ENCODE measurements at places on chromosomes 1 and 21.

- DNase-seq = no peak
Observed at GRCh38 chr1:37704966-37705365, 12.7 kb downstream of the CDCA8 start.

- DNase-seq = no peak
Observed at GRCh38 chr1:173823781-173824314, 625 bp upstream of the DARS2 start.

DNA sequence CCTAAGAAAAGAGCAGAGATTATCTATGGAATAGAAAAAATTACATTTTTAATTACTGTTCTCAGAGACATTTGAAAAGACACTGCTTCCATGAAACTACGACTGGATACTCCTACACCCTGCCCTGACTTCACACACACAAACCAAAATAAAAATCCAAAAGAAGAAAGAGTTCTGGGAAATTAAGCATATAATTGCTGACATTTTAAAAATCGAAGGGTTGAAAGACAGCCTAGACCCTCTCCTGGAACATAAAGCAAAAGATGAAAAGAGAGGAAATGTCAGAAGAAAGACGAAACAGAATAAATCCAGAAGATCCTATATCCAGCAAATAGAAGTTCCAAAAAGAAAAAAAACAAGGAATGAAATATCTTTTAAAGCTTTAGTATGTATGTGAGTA lies 32.8 kb upstream of the EEIG2 start:
- DNase-seq = no peak

- peak; percentile 10 for DNase-seq
Observed at GRCh38 chr1:25799935-25800702, at the start of gene SELENON. TSS of gene SELENON (plus strand) at chr1:25800193. CDS start at chr1:25800231, 38 bp downstream.

- DNase-seq = no peak
Observed at GRCh38 chr1:200379940-200380588, 29.8 kb downstream of the ZNF281 start.

DNA sequence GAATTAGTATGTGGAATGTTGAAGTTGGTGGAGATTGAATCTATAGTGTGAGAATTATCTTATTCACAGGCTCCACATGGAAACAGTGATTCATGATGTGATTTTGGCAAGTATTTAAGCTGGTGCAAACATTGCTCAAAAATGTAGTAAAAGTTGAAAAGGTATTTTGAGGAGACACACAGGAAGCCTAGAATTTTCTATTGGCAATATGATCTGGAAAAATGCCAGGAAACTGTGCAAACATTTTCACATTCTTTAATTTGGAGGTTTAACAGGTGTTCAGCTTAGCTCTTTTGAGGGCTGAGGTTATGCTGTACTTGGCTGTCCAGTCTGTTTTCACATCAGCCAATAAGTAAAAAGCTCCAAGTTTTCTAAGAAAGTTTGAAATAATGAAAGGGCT lies 327.3 kb downstream of the RWDD3 start:
- DNase-seq = no peak

- DNase-seq = no peak
Observed at GRCh38 chr1:32392325-32392724, 1.9 kb downstream of the BSDC1 start.

DNA sequence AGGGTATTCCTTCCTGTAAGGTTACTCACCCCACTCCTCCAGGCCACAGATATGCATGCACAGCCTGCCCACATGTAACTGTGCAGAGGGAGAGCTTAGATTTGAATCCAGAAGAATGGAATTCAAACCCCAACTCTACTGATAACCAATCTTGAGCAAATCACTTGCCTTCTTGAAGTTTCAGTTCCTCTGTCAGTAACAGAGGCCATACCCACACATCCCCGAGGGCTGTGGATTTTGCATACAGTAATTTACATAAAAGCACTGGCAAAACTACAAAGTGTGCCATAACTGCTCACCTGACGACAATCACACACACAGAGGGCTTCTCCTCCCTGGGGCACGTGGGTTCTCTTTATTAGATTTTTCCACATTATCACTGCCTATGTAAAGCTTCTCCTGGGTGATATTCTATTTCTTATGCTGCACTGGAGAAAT lies 18.6 kb downstream of the CD247 start:
- no peak for DNase-seq

- no peak for DNase-seq
Observed at GRCh38 chr1:229076195-229076594, 194.7 kb upstream of the RAB4A start.

GRCh38 chr21:14988760-14989159 lies 76.0 kb downstream of the NRIP1 start:
- DNase-seq = no peak

DNA sequence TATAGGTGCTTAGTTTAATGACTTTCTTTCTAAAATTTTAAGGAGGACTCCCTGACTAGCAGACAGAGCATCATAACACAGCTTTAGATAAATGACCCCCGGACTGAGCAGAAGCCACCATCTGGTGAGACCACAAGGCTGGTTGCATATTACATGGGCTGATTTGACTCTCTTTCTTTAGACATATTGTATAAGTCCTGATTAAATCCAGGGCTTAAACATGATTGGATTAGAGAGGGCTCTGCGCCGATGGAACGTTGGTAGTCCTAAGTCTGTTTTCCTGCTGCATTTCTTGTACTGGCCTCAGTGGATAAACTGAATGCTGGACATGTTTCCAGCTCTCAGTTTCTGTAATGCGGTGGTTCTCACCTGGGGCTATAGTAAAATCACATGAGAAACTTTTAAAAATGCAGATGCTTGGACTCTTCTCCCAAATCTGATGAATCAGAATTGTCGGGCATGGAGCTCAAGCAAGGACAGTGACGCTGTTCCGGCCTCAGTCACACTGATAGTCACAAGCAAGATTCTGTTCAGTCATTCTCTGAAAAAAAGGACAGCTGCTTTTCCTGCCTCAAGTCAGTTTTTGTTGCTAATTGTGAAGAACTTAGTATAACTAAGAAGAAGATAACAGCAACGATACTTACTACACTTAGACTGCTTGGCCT lies 16.6 kb downstream of the DDI2 start:
- no peak for DNase-seq

DNA sequence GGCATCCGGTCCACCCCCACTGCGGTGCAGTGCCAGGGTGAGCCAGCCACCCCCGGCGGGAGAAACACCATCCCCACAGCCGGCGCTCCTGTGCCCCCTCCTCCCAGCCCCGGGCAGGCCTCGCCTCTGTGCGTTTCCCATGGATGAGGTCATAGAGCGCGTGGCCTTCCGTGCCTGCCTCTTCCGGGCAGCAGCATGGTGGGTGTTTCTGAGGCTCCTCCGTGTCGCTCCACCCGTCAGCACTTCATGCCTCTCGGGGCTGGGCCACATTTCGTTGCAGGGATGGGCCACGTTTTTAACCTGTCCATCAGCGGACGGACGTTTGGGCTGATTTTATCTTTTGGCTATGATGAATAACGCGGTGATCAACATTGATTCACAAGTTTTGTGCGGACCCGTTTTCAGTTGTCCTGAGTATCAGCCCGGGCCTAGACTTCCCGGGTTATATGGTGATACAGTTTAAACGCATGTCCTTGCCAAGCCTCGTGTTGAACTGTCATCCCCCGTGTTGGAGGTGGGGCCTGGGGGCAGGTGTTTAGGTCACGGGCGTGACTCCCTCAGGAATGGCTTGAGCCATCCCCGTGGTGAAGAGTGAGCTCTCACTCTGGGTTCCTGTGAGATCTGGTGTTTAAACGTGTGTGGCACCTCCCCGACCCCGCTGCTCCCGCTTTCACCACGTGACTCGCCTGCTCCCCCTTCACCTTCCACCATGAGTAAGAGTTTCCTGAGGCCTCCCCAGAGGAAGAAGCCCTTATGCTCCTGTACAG lies 64.8 kb downstream of the SLX9 start:
- DNase-seq = no peak

GRCh38 chr1:69862906-69863305 lies 295.2 kb downstream of the LRRC7 start:
- DNase-seq = no peak

DNA sequence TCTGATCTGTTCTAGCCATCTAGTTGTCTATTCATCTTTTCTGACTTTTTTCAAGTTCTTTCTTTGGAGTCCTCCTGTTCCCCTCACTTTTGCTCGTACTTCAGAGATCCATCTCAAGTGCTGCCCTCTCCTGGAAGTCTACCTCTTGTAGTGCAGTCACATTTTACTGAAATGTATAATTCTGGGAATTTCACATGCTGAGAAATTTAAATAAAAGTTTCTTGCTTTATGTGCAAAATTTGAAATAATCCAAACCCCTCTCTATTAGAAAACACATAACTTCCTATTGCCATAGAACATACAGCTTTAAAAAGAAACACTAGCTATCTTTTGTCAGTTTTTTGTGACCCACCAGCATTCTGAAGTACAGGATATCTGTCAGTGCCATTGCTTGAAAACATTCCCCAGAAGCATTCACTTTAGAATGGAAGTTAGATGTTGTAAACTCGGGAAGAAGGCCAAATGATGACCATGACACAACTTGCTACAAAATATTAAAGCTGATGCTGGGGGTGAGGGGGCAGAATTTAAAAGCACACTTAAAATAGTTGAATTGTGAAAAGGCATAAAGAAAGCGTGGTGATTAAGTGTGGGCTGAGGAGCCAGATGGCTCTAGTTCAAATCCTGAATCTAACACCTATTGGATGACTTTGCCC lies 22.0 kb downstream of the RLF start:
- DNase-seq = no peak

DNA sequence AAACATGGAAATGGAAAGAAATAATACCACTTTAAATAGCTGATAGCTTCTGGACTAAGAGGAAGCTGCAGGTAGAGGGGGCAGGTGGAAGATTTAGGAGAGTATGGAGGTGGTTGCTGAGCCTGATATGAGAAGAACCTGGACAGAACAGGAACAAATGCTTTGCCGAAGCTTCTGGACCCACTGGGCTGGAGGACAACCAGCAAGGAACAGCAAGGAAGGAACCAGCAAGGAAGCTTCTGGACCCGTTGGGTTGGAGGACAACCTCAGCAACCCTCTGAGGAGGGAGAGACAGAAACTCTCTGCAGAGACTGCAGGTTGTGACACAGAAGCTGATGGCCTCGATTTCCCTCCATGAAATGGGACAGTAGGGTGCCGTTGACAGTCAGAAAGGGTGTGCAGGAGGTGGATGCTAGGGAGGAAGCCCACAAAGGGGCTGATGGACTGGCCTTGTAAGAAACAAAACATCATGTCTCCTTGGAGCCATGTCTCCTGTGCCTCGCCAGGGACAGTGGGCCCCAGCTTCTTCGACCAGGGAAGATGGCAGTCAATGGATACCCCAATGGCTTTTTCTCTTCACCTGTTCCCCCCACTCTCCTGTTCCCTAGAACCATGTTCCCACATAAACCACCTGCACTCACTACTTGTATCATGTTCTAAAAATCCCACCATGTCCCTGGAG lies 8.3 kb upstream of the WNT3A start:
- DNase-seq = no peak

GRCh38 chr1:25428475-25429166 lies 2.1 kb upstream of the MACO1 start:
- no peak for DNase-seq

- DNase-seq = no peak
Observed at GRCh38 chr1:54361342-54361741, 44.9 kb downstream of the SSBP3 start.

- DNase-seq = no peak
Observed at GRCh38 chr1:7629465-7630195, 141.5 kb upstream of the VAMP3 start.

DNA sequence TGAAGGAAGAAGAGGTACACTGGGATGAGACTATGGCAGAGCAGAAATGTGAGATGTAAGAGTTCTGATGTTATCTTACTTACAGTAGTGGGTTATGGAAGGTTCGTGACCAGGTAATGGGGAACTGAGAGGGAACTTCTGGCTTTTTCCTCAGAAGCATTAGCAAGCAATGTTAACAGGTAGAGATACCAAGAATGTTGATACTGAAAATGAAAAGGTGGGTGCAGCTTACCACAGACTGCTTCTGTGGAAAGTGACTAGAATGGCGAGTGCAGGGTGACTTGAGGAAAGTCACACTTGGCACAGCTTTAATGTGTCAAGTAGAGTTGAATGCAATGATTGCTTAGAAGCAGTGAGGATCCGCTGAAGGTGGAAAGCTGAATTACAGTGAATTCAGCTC lies 70.8 kb downstream of the PLA2G4A start:
- no peak for DNase-seq

- DNase-seq = no peak
Observed at GRCh38 chr1:231750818-231751362, 124.3 kb downstream of the DISC1 start.

DNA sequence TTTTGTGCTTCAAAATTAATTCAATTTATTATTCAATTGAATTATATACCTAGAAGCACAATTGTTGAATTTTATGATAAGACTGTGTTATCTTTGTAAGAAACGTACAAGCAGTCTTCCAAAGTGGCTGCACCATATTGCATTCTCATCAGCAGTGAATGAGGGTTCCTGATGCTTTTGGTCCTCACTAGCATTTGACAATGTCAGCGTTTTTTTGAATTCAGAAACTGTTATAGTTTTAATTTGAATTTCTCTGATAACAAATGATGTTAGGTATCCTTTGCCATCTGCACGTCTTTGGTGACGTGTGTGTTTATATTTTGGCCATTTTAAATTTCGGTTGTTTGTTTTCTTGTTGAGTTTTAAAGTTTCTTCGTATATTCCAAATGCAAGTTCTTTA lies 553.0 kb upstream of the ZP4 start:
- DNase-seq = no peak

GRCh38 chr1:207763091-207763490 lies 11.2 kb downstream of the CD46 start:
- no peak for DNase-seq

GRCh38 chr1:43853161-43853921 lies 80.3 kb upstream of the ARTN start:
- DNase-seq = peak; percentile 40

DNA sequence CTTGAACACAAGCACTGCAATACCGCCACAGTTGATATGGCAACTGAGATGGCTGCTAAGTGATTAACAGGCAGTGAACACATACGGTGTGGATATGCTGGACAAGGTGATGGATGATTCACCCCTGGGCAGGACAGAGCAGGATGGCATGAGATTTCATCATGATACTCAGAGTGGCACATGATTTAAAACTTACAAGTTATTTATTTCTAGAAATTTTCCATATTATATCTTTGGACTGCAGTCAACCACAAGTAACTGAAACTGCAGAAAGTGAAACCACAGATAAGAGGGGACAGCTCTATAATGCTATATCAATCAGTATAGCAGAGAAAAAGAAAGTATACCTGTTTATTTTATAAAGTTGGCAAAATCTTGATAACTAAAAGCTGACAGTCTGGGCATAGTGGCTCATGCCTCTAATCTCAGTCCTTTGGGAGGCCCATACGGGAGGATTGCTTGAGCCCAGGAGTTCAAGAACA lies 47.9 kb downstream of the PHACTR4 start:
- DNase-seq = no peak

- DNase-seq = no peak
Observed at GRCh38 chr1:88799491-88799890, 91.9 kb downstream of the GTF2B start.

GRCh38 chr1:159084152-159084551 lies 7.6 kb upstream of the AIM2 start:
- no peak for DNase-seq

DNA sequence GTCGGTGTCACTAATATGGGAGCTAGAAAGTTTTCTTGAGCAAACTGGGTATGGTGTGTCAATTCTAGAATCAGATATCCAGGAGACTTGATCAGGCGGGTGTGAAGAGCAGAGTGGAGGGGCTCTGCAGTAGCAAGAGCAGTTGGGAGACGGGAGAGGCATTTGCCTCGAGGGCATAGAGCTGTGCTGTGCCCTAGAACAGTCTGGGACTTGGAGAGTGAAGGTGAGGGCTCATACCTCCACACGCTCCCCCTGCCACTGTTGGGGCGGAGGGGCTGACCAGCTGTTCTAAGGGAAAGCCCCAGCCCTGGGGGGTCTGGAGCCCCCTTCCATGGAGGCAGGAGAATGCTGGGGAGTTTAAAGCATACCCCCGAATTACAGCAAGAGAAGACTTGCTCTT lies 33.8 kb downstream of the SIM2 start:
- no peak for DNase-seq

Data from NCI-H1436 (cell line).